OCI-LY7 (cell line): ENCODE measurements at places on chromosomes 1 and 21.
A peak's percentile ranks its signal among the peaks of the same experiment; 100 is the strongest.

DNA sequence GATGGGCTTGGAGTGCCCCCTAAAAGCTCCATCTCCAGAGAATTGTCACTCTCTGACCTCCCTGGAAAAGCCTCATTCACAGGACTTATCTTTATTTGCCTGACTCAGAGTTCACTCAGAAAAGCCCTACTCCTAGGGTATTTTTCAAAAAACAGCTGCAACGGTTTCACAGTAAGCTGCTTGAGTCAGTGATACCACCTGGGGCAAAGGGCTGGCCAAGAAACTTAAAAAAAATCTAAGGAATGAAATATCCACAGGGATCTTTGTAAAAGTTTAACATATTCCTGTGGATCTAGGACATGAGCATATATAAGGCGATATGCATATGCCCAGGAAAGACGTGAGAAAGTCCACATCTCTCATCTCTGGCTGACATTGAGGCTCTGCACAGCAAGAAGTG is 33.8 kb upstream of the TSPAN2 start:
- no peak for DNase-seq

- DNase-seq, result no peak
Measured at GRCh38 chr21:33828083-33828482, 87.5 kb downstream of the ATP5PO start.

GRCh38 chr1:53370369-53370961 is 42.6 kb upstream of the LRP8 start:
- DNase-seq, result no peak

DNA sequence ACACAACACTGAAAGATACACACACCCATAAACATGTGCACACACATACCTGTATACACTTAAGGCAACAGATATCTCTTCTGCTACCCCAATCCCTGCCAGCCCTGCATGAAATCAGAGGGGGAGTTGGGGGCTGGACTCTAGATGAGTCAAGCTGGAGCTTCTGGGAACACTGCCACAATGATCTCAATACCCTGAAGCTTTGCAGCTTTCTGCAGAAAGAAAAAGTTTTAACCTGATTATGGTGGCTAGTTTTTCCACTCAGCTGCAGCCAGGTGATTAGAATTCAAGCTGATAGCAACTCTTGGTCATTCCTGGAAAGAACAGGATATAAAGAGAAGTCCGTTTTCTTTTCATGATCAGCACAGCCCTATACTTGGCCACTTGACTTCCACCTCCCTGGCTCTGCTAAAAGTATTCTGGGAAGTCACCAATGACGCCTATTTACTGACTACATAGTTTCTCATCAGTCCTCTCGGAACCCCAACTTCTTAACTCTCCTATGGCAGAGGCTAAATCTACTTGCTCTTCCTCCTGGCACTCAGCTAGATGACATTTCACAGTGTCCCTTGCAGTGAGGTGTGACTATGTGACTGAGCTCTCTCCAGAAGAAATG is 20.7 kb upstream of the DNASE2B start:
- no peak for DNase-seq

GRCh38 chr21:38861056-38861455 is 55.3 kb downstream of the ETS2 start:
- no peak for DNase-seq

DNA sequence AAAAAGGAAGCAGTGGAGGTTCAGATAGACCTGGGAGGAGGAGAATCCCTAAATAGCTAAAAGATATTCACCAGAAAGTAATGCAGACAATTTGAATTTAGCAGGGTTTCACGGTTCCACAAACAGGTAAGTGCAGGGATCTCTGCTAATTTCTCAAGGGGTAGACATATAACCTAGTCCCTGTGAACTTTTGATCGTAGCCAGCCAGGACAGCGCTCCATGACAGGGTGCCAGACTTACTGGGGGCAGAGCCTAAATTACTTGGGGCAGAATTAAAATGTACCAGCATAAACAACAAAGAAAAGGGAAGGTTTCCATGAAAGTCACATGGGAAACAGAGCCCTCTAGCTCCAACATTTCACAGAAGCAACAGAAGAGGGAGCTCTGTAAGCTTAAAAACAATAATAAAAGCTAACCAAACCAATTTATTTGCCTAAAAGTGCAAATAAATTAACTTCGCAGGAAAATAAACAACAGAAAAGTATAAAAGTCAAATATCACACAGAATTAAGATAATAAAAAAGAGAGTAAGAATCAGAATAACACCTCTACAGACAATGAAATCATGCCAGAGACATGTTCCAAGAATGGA is 198.3 kb downstream of the DUSP10 start:
- DNase-seq, result no peak

DNA sequence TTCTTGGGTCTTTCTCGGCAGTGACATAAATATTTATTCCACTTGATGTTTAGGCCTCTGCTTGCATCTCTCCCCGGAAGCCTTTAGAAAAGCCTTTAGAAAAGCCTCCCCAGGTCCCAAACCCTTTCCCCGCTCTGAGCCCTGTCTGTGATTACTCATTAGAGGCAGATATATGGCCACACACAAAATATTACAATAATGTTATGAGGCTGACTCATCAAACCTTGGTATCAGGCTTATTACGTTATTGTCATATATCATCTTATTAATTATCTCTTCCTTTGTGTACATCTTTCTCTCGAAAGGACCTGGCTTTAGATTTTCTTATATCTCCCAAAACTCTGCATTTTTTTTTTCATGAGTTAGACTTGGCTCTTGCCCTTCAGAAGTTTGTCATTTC is 69.5 kb downstream of the FGGY start:
- no peak for DNase-seq

DNA sequence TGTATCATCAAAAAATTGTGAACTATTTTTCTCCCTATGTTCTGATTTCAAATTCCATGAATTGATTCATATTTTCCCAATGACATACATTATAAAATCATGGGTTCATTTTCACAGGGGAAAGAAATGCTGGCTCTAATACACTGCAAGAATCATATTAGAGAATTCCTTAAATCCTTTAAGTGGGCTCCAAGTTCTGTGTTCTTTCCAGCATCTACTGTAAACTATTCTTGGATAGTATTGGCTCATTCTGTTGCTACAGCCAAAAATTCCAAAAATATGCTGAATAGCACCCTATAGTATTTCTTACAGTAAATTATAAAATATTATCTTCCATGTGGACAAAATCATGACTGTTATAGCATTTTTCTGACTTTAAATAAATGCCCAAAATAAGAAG is 19.0 kb upstream of the C1orf105 start:
- DNase-seq, result no peak

DNA sequence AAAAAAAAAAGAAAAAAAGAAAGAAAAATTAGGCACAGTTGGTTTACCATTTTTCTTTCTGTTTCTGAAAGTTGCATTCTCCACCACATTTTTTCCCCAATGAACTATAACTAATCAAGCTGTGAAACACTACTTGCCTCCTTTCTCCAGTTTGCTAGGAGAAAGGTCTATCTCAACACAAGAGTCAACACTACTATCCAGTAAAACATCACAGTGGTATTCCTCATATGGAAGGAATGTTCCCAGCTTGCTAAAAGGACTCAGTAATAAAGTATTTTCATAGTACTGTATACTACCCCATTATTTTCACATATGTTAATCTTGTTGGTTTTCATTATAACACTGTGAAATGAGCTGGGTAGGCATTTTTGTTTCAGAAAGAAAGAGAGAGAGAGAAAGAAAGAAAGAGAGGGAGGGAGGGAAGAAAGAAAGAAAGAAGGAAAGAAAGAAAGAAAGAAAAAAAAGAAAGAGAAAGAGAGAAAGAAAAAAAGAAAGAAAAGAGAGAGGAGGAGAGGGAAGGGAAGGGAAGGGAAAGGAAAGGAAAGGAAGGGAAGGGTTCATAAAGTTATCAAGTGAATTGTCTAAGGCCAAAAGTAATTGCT is 7.9 kb downstream of the PTGER3 start:
- no peak for DNase-seq

- DNase-seq, result no peak
Measured at GRCh38 chr21:46517361-46517760, 58.7 kb downstream of the DIP2A start.

GRCh38 chr1:227944931-227945890 is 2.5 kb downstream of the WNT9A start:
- no peak for DNase-seq

GRCh38 chr1:37794372-37795339 is 1.0 kb downstream of the MANEAL start:
- DNase-seq, result no peak

- no peak for DNase-seq
Measured at GRCh38 chr1:228100822-228101613, 2.1 kb downstream of the C1orf35 start.

DNA sequence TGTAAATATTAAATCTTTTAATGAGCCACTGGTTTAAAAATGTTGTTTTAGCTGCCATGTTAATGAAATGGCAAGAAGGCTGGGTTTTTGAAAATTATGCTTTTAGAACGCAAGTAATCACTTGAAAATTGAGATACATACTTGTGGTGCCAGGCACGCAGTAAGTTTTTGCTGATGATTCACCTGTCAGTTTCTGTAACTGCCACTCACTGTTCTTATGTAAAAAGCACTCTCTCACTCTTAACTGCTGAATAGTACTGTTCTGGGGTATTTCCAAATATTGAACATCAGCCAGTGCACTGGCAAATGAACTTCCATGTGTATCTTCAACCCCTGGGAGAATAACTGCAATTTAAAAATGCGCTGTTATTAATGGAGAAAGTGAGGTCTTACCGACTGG is 17.9 kb downstream of the LGALS8 start:
- no peak for DNase-seq

GRCh38 chr1:88799491-88799890 is 91.9 kb downstream of the GTF2B start:
- DNase-seq, result no peak

DNA sequence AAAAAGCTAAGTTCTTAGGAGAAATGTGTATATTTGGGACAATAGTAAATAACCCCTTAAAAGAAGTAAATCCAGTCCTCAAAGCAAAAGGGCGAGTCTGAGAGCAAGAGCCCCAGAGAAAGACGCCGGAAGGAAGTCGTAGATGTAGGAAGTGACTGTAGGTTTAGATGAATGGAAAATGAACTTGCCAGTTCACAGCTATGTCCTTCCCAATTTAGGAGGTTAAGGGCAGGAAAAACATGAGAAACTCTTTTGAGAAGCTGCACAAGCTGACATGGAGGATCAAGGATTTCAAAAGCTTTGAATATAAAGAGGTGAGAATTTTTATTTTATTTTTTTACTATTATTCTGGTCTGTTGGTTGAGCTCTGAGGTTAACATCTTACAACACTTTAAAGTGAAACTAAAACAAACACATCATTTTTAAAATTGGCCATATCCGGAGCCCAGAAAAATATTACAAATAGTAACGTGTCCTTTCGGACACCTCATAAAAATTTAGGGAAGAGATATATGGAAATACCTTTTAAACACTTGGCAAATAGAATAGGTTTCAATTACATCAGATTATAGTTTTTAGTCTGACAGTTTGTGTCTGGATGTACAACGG is 1178.6 kb downstream of the MRPL39 start:
- no peak for DNase-seq

DNA sequence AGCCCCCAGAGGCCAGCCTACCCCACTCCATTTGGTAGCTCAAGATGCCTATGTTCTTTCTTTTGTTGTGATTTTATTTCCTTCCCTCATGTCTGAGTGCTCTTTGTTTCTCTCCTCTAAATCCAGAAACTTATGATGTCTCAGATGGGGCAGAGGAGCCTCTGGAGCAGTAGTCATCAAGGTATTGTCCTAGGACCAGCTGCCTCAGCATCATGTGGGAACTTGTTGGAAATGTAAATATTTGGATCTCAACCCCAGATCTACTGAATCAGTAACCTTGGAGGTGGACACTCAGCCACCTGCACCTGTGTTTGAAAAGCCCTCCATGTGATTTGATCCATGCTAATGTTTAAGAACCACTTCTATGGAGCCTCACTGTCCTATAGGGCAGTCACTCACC is 593.1 kb upstream of the PLXNA2 start:
- DNase-seq, result no peak

- DNase-seq, result no peak
Measured at GRCh38 chr1:22315315-22316078, 136.2 kb upstream of the ZBTB40 start.

DNA sequence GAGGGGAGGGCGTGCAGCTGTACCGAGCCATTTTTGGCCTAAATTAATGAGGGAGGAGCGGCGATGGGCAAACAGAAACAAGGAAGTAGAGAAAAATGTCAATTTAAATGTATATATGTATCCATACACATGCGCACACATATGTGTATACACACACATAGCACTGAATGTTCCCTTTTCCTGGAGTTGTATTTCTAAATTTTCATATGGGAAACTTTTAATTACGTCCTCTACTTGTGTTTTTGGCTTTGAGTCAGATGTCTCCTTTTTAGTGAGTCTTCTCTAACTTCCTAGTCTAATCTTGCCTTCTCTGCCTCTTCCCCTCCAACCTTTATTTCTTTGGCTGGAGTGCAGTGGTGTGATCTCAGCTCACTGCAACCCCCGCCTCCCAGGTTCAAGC is 15.4 kb upstream of the CYYR1 start:
- no peak for DNase-seq

DNA sequence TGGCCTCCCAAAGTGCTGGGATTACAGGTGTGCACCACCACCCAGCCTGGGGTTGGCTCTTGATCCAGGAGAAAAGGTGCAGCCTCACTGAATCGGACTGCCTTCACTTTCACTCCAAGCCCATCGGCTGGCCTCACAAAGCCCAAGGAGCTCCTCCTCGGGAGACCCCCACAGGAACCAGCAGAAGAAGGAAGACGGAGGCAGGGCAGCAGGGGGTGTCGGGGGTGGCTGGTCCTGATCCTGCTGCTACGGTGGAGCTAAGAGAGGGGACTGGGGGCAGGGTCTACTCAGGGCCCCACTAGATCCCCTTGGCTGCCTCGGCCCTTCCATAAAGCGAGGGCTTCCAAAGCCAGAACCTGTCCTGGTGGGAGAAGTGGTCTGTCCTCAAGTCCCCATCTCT is 93.9 kb downstream of the STUM start:
- no peak for DNase-seq

GRCh38 chr1:157154940-157155514 is 16.8 kb upstream of the ETV3 start:
- no peak for DNase-seq

- no peak for DNase-seq
Measured at GRCh38 chr1:226475142-226475511, 67.2 kb upstream of the PARP1 start.

GRCh38 chr1:182587093-182587492 is 2.0 kb downstream of the RNASEL start:
- DNase-seq, result no peak

DNA sequence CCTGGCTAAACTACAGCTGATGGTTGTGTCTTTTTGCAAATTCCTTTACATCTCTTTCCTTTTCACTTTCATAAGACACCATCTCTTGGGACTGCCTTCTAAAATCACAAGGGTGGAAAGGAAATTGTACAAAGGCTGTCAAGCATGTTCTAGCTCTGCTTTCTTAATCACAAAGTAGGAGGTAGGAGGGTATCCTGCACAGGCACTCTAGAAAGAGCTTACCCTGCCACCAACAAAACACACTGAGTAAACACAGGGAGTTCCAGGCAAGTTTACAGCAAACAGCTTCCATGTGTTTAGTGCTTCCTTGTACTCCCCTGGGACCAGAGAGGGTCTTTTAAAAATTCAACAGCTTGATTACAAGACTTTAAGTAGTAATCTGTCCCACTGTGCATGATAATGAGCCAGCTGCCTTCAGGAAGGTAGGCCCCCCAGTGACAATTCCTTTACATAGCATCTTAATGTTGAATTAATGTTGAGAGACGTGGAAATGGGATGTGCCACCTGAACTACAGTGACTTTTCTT is 2.4 kb downstream of the PLPP3 start:
- peak; percentile 57 for DNase-seq
